Stimulated activated CD4-positive, alpha-beta T cell treated with anti-CD3 and anti-CD28 coated beads, Interleukin-4, amount 100 ng/mL, for 24 hours (primary cell): ENCODE measurements at places on chromosomes 16 and 17.
A peak's percentile ranks its signal among the peaks of the same experiment; 100 is the strongest.

GRCh38 chr16:67825119-67825518 is 17.0 kb upstream of the THAP11 start:
- DNase-seq, result no peak

GRCh38 chr16:67482233-67482924 is 968 bp downstream of the AGRP start:
- DNase-seq, result peak; percentile 6

DNA sequence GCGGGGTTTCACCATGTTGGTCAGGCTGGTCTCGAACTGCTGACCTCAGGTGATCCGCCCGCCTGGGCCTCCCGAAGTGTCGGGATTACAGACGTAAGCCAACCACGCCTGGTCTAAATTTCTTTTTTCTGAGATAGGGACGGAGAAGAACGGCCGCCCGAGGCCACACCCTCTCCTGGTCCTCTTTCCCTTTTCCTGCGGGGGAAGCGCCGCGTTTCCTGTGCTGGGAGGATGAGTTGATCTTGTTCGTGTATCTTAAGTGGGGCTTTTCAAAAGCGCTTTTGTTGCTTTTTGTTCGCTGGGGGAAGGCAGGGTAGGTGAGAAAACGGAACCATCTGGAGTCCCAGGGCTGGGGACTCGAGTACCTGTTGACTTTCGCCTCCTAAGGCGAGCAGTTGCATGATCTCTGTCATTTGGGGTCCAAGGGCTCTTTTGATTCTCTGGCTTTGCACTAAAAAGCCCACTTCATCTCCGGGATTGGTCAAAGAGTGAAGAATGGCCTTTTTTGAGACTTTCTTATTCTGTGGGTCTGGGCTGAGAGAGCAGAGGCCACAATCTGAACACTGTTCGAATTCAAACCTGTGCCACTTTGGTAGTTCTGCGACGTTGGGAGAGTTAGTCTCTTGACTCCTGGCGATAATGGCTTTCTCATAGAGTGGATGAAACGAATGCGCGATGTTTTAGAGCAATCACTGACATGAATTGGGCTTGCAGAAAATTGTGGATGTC is 1.3 kb downstream of the FUS start:
- peak; percentile 35 for DNase-seq

GRCh38 chr17:8436844-8437171 is 1.1 kb downstream of the NDEL1 start:
- no peak for DNase-seq

DNA sequence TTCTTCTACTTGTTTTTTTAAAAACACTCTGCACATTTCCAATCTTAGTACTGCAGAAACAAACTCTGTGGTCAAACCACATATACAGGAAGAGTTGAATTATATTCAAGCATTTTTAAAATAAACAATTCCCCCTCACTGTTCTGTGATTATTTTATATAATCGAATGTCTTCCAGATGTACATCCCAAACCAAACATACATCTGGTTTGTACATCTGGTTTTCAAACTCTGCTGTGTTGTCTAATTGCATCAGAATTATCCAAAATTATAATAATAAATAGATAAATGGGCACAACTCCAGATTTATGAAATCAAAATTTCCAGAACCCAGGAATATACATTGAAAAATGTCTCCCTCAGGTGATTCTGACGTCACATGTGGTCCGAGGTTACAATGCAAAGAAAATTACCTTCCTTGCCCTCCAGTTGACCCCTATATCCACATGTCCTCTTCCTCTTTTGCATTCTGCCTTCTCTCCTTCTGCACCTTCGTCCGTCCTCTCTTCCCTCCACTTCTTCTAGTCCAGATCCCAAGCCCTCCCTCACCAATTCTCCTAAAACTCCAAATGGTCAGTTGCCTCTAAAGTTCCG is 13.3 kb upstream of the CCDC144A start:
- no peak for DNase-seq
